Astrocyte of the cerebellum (primary cell): ENCODE measurements at places on chromosomes 12 and 14.

DNA sequence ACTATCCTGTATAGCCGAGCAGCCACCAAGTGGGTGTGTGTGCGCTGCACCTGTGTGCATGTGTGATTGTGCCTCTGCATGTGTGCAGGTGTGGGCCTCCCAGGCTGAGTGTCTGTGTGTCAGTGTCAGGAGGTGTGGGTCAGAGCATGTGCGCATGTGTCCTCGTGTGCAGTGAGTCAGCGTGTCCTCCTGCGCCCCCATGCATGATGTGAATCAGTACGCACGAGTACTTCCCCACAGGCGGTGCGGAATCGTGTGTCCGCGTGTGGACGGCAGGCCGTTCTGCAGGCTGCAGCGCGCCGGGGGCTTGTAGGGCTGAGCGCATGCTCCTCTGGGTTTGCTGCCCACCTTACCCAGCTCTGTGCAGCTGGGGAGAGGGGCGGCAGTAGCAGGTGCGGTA is 34.2 kb downstream of the DTX1 start:
- DNase-seq, result no peak

GRCh38 chr14:78705989-78706388 is 535.8 kb downstream of the NRXN3 start:
- no peak for DNase-seq

GRCh38 chr12:107511292-107511691 is 174.3 kb upstream of the PWP1 start:
- peak; percentile 72 for DNase-seq

GRCh38 chr12:27952510-27952909 is 20.0 kb downstream of the PTHLH start:
- DNase-seq, result no peak

DNA sequence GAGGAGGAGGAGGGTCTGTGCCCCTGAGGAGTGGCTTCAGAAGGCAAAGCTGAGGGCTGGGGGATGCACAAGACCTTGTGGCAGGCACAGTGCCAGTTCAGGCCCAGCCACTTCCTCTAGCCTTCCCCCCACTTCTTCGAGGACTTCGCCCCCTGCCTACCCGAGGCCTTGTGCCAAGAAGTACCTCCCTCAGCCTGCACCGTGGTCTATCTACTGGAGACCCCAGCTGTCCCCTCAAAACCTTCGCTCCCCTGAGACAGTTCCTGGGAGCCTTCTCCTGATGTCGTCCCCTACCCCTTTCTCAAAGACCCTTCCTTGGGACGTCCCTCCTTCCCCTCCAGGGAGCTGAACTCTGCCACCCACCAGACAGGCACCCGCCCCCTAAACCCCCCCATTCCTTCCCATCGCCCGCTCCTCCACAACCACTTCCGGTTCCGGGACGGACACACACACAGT is 604 bp downstream of the ZNF384 start:
- no peak for DNase-seq

- DNase-seq, result no peak
Observed at GRCh38 chr12:113551563-113551962, 79.9 kb upstream of the LHX5 start.

- DNase-seq, result no peak
Observed at GRCh38 chr14:85453401-85454225, 76.3 kb upstream of the FLRT2 start.

DNA sequence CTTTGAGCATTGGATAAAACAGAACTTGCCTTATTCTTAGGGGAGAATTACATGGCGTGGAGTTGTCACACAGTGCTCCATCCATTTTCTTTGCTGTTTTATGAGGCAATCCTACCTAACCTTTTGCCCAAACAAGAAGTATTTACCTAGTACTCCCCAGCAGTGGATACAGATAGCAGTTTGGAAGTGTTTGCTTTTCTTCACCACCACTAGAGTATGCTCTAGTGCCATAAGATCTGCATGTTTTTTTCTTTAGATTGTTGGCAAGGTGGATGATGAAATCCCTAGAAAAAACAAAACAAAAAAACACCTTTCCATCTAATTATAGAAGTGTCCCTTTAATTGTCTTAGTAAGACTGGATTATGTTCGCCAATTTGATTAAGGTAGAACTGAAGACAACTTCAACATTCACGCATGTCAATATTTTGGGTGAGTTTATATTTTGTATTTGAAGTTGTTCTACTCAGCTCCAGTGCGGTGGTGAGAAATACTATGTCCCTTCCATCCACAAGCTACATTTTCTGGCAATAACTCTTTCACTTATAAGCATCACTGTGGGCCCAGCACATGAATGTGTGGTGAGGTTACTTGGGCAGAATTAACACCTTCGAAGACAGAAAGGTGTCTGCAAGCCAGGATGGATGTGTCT is 23.6 kb upstream of the TMEM260 start:
- DNase-seq, result peak; percentile 15

DNA sequence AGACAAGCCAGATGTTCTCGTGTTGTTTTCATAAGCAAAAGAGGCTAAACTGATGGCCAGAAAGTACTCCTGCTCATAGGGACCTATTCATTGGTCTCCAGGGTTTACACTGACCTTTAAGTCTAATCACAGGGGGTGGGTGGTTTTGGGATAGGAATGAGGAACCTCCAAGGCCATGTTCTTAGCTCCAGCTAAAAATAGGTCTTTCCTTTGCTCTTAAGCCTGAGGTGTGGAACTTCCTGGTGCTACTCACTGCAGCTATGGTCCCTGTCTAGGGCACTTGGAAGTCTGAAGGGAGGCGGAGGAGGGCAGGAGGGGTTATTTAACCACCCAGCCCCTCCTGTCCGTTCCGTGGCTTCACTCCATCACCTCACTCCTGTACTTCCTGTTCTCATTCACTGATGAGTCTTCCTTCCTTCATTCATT is 18.6 kb downstream of the GPRC5A start:
- no peak for DNase-seq

- no peak for DNase-seq
Observed at GRCh38 chr12:31019561-31019960, 54.1 kb upstream of the DDX11 start.

DNA sequence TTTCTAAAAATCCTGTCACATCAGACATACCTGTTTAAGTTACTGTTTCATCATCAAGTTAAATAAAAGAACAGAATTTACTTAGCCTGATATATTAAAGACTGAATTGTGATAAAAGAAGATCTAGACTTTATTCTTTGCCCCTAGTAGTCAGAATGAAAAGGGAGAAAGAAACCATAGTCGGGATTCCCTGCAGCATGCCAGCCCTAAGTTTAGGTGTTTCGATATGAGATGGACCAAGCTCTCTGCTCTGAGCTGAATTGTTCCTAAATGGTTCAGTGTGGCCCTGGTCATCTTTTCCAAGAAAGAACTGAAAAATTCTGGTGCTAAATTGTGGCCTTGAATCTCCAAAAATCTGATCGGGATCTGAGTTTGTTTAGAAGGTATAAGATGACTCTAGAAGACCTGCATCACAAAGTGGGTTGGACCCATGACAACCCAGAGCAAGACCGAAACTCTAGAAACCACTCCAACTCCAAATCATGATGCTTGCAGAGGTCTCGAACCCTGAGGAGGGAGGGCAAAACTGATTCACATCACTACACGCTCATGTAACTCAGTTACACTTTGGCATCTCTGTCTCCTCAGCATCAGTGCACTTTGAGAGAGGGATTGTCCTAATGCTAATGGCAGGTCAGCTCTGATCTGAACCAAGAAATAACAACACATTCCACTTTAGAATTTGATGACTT is 15.7 kb downstream of the PTGER2 start:
- DNase-seq, result no peak

GRCh38 chr12:57455374-57456144 is 452 bp downstream of the INHBE start:
- no peak for DNase-seq

- no peak for DNase-seq
Observed at GRCh38 chr12:128911861-128912260, 58.6 kb downstream of the GLT1D1 start.

DNA sequence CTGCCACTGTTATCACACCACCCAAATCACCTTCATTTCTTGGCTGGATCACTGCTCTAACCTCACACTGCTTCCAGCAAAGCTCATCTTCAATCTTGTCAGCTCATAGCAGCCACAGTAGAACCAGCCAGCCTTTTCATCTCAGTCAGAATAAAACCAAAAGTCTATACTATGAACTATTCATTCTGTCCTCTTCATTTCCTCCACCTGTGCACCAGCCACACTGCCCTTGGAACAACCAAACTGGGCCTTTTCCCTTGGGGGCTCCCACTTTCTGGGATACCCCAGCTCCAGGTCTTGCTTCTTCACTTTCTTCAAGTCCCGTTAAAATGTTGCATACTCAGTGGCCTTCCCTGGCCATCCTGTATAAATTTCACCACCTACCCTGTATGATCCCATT is 234.4 kb upstream of the DAAM1 start:
- no peak for DNase-seq

DNA sequence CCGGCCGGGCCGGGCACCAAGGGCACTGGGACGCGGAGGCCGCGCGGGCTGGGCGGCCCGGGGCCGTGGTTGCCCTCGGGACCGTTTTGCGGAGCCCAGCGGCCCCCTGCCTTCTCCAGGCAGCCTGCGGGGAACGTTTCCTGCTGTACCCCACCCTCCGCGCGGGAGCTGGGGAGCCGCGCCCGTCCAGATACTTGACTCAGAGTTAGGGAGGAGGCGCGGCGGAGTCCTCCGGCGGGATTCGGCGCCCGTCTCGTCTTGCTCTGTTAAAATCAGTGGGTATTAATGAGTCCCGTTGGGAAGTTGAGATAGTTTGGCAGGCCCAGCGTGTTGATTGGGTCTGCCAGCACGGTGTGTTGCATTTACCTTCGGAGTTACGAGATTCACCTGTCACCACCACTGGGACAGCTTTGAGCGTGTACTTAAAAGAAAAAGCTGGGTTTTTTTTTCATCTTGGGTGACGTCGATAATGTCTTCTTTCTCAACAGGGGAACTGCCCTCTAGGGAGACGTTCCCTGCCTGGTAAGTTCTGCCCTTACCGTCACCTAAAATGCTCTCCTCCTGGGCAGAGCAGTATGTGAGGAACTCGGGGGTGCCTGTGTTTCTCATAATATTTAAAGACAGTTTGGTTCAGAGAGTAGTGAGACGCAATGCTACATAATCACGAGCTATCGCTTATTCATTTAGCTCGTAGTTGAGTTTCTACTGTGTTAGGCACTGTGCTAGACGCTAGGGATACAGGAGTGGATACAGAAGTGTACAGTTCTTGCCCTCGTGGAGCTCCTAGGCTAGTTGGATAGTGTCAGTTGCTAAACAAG is 596 bp downstream of the DLST start:
- no peak for DNase-seq

GRCh38 chr14:52918486-52918885 is 32.4 kb downstream of the FERMT2 start:
- no peak for DNase-seq

- no peak for DNase-seq
Observed at GRCh38 chr12:132803888-132804287, 24.8 kb downstream of the GOLGA3 start.

- no peak for DNase-seq
Observed at GRCh38 chr14:54781080-54781479, 121.5 kb downstream of the GCH1 start.
